ENCODE measurements at places on chromosomes 12 and 14.

GRCh38 chr12:110937104-110937641 lies 16.8 kb upstream of the MYL2 start:
- peak; percentile 3 for DNase-seq

DNA sequence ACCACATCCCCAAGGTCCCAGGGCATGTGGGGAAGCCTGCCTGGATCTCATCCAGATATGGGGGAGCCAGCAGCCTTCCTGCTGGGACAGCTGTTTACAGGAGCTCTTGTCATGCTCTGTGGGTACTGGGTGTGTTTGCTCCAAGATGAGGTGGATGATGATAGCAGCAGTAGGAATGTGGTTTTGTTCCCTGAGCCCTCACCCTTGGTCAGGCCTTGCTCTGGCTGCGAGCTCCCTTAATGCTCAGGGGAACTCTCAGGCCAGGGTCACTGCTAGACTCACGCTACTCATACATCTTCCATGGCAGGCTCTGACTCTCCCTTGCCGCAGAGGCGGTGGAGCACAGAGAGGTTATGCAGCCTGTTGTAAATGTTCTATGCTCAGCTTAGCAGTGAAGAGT lies 990.3 kb downstream of the AACS start:
- DNase-seq, result no peak

GRCh38 chr12:128548949-128549348 lies 274.8 kb downstream of the SLC15A4 start:
- DNase-seq, result no peak

DNA sequence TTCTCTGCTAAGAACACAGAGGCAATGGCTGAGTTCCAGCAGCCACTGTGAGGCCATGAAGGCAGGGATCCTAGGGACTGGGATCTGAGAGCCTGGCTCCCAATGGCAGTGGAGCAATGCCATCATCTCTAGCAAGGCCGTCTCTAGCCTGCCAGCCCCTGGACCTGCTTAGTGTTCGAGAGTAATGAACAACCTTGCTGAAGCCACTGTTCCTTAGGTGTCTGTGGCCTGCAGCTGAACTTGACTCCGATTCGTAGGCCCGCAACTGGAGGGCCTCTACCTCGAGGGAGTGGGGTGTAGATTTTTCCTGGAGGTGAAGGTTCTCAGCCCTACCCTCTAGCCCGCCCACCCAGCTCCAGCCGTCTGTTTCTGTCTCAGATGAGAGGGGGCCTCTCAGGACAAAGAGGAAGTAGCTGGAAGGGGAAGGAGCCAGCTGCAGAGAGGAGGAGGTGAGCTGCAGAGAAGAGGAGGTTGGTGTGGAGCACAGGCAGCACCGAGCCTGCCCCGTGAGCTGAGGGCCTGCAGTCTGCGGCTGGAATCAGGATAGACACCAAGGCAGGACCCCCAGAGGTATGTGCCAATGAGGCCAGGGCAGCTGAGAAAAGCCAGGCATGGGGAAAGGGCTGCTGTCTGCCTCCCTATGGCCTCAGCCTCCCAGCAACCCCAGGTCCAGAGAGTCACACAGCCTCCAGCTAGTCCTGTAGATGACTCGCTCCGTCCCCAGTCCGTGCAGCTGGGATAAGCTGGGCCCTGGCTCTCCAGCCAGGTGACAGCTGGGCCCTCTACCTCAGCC lies at the start of gene PLD4:
TSS of gene PLD4 (plus strand) at position 459 of the 793 bp plus-strand sequence. CDS start 2,262 bp downstream, outside the sequence.
- DNase-seq, result no peak

- no peak for DNase-seq
Measured at GRCh38 chr14:52244328-52244727, 23.2 kb upstream of the PTGDR start.

DNA sequence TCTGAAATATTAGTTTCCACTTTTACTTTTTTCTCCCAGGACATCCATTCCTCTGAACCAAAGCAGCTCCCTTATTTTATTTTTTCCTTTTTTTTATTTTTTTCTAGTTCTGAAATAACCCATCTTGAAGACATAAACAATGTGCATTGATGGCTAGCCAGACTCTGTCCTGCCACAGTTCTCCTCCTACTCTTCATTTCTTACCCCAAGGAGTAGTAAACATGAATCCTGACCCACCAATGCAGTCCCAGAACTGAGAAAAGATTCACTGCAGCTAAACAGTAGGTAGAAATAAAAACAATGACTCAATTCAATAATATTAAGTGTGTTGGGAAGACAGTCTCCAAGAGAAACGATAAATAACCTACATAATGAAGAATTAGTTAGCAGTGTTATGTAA lies 65.7 kb upstream of the NOVA1 start:
- DNase-seq, result no peak

GRCh38 chr14:22505697-22506377 lies 83.2 kb downstream of the DAD1 start:
- DNase-seq, result no peak

GRCh38 chr14:31933716-31934115 lies 143.4 kb upstream of the ARHGAP5 start:
- no peak for DNase-seq

DNA sequence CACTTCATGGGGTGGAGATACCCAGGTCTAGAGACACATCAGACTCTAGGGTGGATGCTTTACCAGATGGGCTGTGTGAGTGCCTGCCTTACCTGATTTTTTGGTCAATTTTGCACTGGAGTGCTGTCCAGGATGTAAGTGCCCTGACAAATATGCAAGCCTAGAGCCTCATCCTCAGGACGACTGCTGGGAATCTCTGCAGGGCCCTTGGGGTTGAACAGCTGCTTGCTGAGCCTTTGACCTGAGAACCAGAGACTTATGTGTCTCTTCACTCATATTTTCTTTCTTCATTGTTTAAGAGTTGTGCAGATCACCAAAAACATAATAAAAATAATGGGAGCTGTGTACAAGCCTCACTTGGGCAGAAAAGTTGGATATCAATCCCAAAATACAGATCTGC lies 551.5 kb upstream of the ATP2B1 start:
- no peak for DNase-seq

DNA sequence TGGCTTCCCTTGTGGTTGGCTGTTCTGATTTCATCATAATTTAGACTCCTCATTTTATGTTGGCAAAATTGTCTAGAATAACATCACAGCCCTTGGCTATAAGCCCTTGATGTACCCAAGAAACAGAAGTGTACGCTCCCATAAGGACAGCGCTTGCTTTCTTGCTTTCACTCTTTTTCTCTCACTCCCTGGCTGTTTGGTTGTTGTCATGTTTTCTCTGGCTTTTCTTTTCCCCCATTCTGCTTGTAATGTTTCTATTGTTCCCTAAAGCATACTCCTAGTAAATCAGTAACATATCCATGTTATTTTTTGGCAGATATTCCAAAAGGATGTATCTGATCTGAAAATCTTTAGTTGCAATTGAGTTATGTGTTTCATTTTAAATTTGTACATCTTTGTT lies 530.5 kb downstream of the NOVA1 start:
- no peak for DNase-seq

GRCh38 chr14:99249389-99249788 lies 22.6 kb downstream of the BCL11B start:
- no peak for DNase-seq

- DNase-seq, result no peak
Measured at GRCh38 chr14:73797543-73798265, 53.9 kb upstream of the PTGR2 start.

GRCh38 chr14:49641697-49642129 lies 6.7 kb upstream of the DNAAF2 start:
- DNase-seq, result no peak

- DNase-seq, result no peak
Measured at GRCh38 chr12:65565601-65566560, 258.4 kb upstream of the HMGA2 start.

DNA sequence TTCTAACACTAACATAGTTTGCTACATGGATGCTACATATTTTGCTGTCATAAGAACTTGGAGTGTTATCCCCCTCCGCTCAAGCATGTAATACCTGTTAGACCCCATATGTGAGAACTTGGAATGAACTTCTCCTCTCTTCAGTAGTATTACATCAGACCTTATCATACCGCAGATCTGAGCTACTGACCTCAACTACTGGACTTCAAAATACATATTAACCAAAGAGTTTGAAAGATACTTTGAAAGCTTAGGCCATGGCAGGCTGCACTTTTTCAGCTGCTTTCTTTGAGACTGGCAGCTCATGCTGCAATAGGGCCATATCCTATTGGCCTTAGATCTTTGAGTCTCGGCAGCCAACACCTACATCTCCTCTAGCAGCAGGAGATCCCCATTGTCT lies 74.8 kb downstream of the EEA1 start:
- DNase-seq, result no peak

DNA sequence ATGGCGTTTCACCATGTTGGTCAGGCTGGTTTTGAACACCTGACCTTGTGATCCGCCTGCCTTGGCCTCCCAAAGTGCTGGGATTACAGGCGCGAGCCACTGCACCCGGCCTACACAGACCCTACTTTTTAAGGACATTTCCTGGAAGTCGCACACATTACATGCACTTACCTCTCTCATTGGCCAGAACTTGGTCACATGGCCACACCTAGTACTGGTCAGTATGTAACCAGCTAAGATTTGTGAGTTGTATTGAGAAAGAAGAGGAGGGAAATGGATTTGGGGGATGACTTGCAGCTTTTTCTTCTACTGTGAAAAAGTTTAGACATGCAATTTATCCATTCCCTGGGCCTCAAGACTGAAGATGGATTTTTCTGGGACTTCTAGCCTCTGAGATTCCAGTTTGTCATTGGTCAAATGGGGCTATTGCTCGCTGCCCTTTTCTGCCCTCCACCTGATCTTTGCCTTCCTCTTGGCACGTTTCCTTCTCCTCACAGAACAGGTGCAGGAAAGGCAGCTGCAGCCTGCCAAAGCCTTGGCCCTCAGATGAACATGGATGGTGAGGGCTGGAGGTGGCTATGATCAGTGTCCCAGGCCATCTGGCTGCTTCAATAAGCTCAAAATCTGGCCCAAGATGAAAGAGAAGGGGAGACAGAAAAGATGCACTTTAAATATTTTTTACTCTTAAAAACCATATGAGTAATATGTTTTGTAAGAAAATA lies 7.1 kb upstream of the ZDHHC22 start:
- no peak for DNase-seq

DNA sequence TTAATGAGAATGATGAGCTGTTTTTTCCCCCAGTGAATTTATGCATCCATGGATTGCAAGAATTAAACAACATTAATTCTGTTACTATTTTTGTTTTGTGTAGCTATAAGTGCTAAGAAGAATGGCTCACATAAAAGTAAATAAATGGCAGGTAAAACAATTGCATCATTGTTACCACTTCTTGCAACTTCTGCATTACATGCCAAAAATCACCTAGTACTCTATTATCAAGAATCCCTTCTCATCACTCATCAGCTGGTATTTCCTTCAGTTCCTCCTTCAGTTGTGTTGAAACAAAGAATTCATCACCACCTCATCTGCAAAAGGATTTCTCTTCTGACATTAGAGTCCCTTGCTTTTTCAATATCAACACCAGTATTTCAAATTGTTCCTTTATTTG lies 773 bp downstream of the A2M start:
- no peak for DNase-seq

- DNase-seq, result no peak
Measured at GRCh38 chr14:69537900-69538299, 36.8 kb downstream of the CCDC177 start.

GRCh38 chr14:67232066-67232465 lies 9.2 kb upstream of the PALS1 start:
- no peak for DNase-seq

- no peak for DNase-seq
Measured at GRCh38 chr14:66634876-66635275, 126.9 kb downstream of the GPHN start.

GRCh38 chr12:72521326-72521725 lies 249.2 kb downstream of the TRHDE start:
- DNase-seq, result no peak

GRCh38 chr12:94401326-94401725 lies 58.3 kb downstream of the CEP83 start:
- no peak for DNase-seq

- no peak for DNase-seq
Measured at GRCh38 chr12:57126561-57126960, 1.7 kb upstream of the LRP1 start.

- DNase-seq, result no peak
Measured at GRCh38 chr12:108592033-108592909, 5.6 kb downstream of the TMEM119 start.

DNA sequence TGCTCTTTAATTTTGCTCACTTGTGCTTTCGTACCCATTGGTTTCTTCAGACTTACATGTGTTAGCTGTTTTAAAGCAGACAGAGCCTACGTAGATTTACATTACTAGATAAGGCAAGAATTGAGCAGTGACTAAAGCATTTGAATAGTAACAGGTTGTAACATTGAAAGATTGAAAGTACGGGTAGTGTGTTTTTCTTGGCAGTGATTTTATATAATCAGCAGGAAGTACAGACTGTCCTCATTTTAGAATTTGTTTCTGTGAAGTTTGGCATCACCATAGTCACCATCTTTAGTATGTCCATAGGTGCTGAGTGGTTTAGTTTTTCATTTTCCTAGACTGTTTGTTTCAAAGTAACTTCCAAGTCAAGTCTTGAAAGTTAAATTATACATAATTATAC lies 14.0 kb downstream of the RTRAF start:
- DNase-seq, result no peak

DNA sequence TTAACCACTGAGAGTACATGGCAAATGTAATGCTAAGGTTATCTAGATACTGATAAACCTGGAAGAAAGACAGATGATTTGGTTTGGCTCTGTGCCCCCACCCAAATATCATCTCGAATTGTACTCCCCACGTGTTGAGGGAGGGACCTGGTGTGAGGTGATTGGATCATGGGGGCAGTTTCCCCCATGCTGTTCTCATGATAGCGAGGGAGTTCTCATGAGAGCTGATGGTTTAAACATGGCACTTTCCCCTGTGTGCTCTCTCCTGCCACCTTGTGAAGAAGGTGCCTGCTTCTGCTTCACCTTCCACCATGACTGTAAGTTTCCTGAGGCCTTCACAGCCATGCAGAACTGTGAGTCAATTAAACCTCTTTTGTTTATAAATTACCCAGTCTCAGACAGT lies 14.2 kb downstream of the NOXRED1 start:
- no peak for DNase-seq

DNA sequence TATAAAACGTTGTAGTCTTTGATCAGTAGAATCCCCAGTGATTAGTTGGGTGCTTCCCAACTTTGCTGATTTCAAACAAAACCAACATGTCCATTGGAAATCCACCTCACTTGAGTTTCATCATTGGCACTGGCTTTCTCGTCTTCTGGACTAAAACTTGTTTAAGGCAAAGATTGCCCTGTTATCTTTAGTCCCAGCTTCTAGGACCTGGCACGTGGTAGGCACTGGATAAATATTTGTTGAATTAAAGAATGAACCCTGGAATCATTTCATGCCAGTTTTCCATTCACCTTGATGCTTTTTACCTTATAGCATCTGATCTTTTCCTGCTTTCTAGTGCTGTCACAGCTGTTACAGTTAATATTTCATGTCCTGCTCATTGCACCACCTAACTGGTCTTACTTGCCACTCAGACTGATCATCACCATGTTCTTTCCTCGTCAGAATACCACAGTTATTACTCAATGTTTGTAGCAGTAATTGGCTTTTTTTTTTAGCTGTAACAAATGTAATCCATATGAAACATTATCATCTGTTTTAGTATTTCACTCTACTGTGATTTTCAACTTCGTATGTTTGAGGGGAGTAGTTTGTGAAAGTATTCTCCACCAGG lies 7.3 kb upstream of the C12orf50 start:
- no peak for DNase-seq

GRCh38 chr14:51328064-51328771 lies 88.2 kb downstream of the TMX1 start:
- DNase-seq, result no peak

GRCh38 chr14:49549881-49550280 lies 36.3 kb downstream of the RPS29 start:
- DNase-seq, result no peak

- no peak for DNase-seq
Measured at GRCh38 chr12:132140918-132141841, 2.9 kb downstream of the DDX51 start.

- no peak for DNase-seq
Measured at GRCh38 chr14:58275527-58276190, 22.7 kb upstream of the ARID4A start.

Measured in hypothalamus (tissue), 51 donors.